ENCODE measurements at places on chromosomes 6 and 20. TPM values are rescaled to one million over a fixed set of nuclear protein-coding genes. Genes with fewer than 3 reads are reported as not detected.

- no peak for DNase-seq
These were observed 28.4 kb downstream of the PAQR8 start for GRCh38 chr6:52390361-52390727.

GRCh38 chr6:150617496-150618460 is 18.1 kb downstream of the PLEKHG1 start:
- DNase-seq, result no peak

DNA sequence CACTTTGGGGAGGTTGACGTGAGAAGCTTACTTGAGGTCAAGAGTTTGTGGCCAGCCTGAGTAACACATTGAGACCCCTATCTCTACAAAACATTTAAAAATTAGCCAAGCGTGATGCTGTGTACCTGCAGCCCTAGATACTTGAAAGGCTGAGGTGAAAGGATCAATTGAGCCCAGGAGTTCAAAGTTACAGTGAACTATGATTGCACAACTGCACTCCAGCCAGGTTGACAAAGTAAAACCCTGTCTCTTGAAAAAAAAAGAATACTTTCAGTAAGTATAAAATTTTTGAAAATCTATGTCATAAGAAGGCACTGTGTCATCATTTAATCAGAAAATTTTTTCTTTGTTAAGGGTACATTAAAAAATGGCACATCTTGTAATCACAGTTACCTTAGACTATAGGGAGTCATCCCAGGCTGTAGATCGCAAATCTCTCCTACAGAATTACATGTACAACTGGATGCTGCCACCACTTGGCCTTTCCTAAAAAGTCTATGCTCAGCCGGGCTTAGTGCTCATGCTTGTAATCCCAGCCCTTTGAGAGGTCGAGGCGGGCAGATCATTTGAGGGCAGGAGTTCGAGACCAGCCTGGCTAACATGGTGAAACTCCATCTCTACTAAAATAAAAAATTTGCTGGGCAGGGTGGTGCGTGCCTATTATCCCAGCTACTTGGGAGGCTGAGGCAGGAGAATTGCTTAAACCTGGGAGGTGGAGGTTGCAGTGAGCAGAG is 17.0 kb upstream of the MRS2 start:
- no peak for DNase-seq

DNA sequence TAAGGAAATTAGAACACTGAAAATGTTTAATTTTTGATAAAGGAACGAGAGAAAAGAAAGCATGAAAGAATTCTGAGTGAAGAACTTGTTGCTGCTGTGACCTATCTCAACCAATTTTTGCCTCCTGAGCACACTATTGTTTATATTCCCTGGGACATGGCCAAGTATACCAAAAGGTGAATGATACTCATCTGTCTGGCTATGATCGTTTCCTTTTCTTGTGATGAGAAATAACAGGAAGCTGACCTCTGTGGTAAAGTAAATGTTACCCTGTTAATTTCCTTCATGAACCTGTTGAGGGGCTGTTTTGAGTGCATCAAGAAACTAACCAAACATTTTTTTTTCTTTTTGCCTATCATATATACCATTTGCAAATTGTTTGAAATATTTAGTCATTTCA is 69.1 kb downstream of the FIG4 start:
- no peak for DNase-seq

- DNase-seq, result no peak
These were observed 60.8 kb downstream of the DNAH8 start for GRCh38 chr6:38775870-38776269.

- no peak for DNase-seq
These were observed 12.8 kb downstream of the PHIP start for GRCh38 chr6:79065232-79065631.

OOEP gene
- total RNA-seq, result not detected

MUC22 gene
- 10.1 TPM for total RNA-seq

TRIM40 gene
- not detected for total RNA-seq
